Stimulated activated CD4-positive, alpha-beta T cell treated with anti-CD3 and anti-CD28 coated beads, Interleukin-4, amount 100 ng/mL, for 48 hours (primary cell): ENCODE measurements at places on chromosomes 1 and 21.

DNA sequence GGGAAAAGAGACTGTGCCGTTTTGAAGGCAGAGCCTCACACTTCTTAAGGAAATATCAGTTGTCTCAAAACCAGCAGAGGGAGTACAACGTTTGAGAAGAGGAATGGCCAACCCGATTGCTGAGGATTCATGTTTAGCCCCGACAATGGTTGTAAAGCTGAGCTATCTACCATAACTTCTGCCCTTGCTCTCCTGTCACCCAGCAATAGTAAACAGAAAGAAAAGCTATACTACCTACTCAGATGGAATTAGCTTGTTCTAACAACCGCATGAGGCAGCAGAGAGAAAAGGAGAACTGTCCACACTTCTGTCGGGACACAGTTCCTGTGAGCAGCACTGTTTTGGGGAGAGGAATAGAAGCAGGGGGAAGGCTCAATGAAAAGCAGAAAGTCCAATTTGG is 91.2 kb downstream of the SLC45A1 start:
- DNase-seq: no peak

DNA sequence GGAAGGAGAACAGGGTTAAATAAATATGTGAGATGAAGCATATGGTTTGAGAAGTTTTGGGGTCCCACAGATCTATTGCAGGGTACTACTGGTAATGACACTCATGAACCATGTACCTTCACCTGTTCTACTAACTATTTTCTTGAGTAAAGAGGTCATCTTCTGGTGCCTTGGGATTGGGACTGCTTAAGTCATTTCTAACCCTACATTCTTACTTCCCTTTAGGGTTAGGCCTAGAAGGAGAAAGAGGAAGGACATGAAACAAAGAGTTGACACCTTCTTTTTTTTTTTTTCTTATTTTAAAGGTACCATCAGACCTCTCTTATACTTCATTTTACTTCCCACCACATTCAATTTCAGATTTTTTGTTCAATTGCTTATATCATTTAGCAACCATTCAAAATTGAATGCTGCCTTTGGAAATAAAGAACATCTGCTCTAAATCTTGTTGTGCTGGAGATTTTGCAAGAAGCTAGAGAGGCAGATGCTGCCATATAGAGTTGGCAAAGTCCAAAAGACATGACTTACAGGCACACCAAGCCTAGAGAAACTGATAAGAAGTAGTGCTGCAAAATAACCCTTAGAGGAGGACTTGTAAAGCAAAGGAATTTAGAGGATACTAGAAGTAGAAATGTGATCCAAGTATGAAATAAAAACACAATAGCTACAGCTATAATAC is 374.4 kb upstream of the ST6GALNAC5 start:
- DNase-seq: no peak

DNA sequence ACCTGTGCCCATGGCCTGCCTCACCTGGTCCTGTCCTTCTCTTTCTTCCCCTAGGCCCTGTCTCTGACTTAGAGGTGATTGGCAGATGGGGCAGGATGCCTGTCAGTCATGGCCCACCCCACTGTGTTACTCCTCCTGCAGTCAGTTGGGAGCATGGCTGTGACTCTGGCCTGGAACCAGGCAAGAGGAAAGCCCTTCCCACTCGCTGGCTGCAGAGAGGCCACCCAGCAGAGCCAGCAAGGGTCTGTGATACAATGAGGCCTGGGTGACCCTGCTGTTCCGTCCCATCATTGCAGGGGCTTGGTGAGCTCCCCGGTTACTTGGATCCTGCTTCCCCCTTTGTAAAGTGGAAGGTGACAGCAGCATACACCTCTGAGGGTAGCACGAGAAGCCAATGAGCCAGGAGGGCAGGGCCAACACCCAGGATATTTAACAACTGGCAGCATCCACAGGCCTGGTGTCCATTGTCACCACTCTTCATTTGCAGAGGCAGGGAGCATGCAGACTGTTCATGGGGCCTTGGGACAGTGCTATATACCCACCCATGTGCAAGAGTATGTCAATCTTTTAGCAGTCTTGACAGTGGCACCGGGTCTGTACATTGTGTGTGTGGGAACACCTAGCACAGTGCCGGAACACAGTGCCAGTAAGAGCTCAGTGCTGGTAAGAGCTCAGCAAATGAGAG is 191.0 kb upstream of the C1orf174 start:
- DNase-seq: no peak

DNA sequence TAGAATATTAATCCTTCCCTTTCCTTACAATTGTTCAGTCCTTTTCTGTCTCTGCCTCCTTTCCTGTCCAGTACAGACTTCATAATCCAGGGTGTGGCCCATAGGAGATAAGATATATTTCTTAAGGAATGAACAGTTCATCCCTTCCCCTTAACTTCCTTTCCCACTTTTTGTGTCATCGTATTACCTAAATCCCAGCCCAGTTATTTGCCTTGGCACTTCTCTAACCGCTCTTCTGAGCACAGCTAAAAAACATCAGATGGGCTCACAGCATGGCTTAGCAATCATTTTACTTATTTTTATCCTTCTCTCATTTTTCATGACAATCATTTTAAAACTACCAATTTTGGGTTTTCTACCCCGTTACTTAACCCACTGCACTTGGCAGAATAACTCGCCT is 39.6 kb downstream of the F3 start:
- no peak for DNase-seq

DNA sequence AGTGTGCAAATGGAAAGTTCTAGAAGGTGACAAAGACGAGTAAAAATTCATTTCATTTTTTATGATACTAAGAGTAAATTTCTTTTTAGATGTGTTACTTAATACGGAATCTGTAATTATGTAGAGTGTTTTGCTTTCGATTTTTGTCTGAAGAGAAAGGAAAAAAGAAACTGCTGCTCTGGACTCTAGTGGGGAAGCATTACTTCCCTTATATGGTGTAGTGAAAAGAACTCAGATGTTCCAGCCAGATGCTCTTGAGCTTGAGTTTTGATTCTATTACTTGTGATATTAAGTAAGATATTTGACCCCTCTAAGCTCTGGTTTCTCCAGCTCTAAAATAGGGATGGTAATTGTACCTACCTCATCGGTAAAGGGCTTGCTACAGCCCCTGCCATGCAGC is 12.2 kb upstream of the GPR161 start:
- no peak for DNase-seq
